Cerebellum (tissue), 4 donors: ENCODE measurements at places on chromosomes 6 and 20. TPM values are rescaled to one million over a fixed set of nuclear protein-coding genes. Genes with fewer than 3 reads are reported as not detected.

DNA sequence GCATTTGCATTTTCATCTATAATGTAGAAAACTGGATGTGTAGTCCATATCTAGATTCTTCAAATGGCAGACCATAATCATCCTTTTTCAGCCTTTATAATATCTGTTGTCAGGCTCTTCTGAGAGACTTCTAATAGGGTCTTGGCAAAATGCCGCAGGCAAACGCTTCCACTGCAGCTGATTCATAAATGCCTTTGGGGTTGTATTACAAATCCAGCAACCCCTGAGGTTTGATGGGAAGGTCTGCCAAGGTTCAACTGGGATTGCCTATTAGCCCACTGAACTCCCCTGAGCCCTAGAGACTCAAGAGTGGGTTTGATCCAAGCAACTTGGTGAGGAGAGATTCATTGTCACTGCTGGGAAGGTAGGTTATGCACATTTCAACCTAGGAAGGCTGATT lies 365.2 kb upstream of the POU3F2 start:
- DNase-seq = no peak

Gene ABHD16B
- total RNA-seq = not detected

DNA sequence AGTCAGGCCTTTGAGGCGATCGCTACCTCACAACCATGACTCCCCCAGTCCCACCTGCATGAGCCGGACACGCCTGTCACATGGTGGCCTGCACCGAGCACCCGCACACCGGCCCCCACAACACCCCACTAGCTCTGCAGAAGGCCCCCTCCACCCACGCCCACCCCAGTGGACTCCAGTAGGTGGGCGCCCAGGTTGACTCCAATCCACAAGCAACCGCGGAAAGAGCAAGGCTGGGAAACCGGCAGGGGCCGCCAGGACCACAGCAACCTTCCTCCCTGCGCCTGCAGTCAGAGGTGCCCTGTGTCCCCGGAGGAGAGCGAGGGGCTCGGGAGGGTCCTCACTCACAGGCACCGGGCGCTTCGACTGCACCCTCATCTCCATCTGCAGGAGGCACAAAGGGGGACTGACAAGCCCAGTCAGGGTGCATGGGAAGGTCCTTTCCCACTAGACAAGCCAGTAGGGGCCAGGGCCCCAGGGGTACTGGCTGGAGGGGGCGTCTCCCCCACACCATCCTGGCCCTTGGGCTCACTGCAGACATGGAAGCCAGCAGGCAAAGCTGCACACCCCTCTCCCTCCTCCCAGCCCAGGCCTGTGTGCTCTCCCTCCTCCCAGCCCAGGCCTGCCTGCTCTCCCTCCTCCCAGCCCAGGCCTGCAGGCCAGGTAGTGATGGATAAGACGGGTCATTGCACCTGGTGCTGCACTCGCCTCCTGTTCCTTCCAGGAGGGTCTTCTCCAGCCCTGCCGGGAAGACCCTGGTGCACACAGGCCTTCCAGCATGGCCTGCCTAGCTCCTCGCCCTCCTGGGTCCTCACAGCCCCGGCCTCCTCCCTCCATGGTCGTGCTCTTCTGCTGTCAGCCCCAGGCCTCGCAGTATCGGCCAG lies 137.2 kb downstream of the DLL1 start:
- no peak for DNase-seq

GRCh38 chr6:152184917-152185574 lies 377.6 kb downstream of the ESR1 start:
- DNase-seq = no peak

Gene PRSS16
- total RNA-seq = not detected

Gene FRMD1
- total RNA-seq = not detected

Gene YIPF3
- 46.5 TPM for total RNA-seq

GRCh38 chr6:149806127-149806526 lies 56.6 kb downstream of the PCMT1 start:
- no peak for DNase-seq

- DNase-seq = no peak
Measured at GRCh38 chr6:117496383-117496990, 14.0 kb downstream of the DCBLD1 start.

DNA sequence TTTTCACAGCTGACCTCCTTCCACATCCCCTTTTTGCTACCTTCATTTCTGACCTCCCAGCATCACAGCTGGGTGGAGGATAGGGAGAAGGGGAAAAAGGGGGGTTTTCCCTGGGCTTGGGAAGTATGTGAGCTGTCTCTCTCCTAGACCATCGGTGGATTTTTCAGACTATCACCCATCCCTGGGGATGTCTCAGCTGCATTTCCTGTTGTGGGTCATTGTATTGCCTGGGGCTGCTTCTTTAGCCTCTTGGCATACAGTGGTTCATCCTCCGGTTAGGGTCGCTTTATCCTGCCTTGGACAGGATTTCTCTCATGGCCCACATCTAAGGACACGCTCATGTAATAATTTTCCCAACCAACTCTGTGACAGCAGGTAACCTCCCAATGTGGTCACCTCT lies 142.5 kb upstream of the ARG1 start:
- no peak for DNase-seq

DNA sequence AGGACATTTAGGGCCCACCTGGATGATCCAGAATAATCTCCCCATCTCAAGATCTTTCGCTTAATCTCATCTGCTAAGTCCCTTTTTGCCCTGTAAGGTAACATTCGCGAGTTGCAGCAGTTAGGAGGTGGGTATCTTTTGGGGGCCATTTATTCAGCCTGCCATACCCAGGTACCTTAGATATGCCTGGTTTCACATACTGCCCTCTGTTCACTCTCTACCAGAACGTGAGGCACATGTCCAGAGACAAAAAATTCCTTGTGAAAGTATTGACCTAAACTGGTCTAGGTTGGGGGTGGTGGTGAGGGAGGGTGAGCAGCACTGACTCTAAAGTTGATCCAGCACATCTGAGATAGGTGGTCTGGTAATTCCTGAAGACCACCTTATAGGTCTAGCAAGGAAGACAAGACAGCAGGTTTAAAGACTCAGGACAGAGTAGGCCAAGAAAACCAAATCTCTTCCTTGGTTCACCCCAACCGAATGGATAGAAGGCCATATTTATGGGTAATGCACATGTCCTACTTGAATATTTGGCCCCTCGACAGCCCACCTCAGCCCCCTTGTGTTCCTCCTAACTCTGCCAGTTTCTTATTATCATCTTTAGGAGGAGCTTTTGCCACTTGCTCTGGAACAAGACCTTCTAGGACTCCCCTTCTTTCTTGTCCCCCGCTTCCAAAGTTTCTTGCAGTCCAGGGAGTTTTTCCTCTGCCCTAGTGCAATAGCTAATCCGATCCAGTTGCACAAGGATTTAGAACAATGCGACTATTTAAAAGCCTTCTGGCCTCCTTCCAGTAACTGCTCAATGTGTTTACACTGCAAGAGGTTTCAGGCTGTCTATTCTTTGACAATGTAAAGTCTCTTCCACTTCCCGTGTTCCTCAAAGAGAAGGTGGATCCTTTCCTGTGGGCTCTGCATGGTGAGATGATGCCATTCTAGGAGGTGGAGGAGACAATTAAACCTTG lies 213.0 kb upstream of the LAMP5 start:
- no peak for DNase-seq

DNA sequence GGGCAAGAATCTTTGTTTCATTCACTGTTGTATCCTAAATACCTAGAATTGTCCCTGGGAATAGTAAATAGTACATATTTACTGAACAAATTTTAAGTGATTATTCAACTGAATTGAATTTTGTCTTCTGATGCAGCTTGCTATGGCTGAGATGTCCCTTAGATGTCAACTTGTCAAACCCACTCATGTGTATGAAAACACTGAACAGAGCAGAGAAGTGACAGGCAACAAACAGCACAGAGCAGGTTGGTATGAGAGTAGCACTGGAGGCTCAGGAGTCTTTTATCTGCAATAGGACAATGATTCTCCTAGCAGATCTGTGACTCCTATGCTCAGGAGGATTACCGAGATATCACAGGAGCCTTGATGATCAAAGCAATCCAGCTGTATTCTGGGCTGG lies 540.1 kb upstream of the CHD6 start:
- no peak for DNase-seq

Gene CST4
- not detected for total RNA-seq

Gene PLN
- total RNA-seq = 0.45 TPM

Gene ADGB
- total RNA-seq = 0.36 TPM

GRCh38 chr6:80363501-80364122 lies 257.1 kb downstream of the BCKDHB start:
- DNase-seq = no peak
